Effector memory CD4-positive, alpha-beta T cell (primary cell): ENCODE measurements at places on chromosomes 7 and 10.

- DNase-seq: no peak
Observed at GRCh38 chr10:108755646-108756045, 1167.7 kb downstream of the XPNPEP1 start.

- DNase-seq: no peak
Observed at GRCh38 chr7:93242106-93242505, 9.9 kb downstream of the VPS50 start.

DNA sequence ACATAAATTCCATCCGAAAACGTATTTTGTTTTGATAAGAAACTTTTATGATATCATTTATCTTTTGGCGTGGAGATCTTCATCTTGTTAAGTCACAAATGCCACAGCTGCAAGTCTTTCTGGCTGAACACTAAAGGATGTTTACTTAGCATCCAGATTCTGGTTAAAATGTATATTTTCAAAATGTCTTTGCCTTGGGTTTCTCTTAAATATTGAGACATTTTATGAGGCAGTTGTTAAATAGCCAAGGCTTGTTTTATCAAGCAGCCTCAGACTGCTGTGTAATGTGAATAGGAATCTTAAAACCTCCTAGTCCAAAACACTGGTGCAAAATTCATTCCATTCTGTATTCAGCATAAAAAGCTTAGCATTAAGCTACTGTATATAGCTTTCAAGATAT, 136.3 kb upstream of the FZD1 start:
- no peak for DNase-seq

GRCh38 chr7:44148166-44148565, 7.0 kb upstream of the MYL7 start:
- DNase-seq: no peak

DNA sequence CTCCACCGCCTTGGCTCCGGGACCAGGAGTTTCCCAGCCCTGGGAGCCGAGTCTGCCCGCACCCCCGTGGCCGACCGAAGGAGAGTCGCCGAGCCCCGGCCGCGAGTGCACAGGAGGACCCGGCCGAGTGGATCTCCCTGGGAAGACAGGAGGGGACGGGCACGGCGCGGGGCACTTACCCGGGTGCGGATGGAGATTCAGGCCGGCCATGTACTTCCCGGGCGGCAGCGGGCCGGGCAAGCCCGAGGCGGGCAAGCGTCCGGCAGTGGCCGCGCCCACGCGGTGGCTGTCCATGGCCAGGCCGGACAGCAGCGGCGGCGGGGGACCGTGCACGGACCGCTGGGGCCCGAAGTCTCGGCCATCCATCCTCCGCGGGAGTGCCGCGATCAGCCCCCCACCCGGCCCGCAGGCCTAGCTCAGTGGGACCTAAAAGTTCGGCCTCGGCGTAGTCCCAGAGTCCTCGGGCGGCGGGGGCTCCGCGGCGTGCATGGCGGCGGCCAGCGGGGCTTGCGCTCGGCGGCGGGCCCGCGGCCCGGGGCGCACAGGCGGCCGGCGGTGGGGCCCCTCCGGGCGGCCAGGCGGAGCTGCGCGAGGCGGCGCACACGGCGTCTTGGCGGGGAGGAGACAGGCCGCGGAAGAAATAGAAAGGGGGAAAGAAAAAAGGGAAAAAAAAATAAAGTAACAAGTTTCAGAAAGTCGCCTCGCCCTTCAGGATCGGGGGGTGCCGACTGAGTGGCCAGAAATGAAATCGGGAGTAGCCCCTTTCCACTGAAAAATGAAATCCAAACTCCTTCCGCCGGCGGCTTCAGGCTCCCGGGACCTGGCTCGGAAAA, 2.5 kb downstream of the TNRC18 start:
- no peak for DNase-seq

DNA sequence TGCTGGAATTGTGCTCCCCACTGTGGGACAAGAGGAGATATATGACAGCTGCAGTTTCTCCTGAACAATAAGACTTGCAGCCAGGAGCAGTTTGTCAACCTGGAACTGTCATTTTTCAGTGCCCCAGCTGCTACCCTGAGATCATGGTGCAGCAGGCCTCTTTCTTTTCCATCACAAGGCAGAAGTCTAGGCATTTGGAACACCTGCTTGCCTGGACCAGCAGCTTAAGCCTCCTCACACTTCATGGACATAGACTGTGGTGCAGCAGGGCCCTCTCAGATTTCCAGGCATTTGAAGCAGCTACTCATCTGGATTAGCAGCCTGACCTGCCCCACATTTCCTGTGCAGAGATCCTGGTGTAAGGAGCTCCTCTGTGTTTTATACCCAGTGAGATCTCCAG, 450.7 kb upstream of the TEX47 start:
- no peak for DNase-seq

GRCh38 chr10:43219848-43220247, 47.0 kb downstream of the RASGEF1A start:
- no peak for DNase-seq

GRCh38 chr7:150954986-150955518, 23.1 kb downstream of the KCNH2 start:
- DNase-seq: no peak
